CD4-positive, alpha-beta memory T cell (primary cell): ENCODE measurements at places on chromosomes 7 and 10. TPM values are rescaled to one million over a fixed set of nuclear protein-coding genes. Genes with fewer than 3 reads are reported as not detected.

Gene PAPSS2
- total RNA-seq: 0.42 TPM

Gene BRAT1
- 41.4 TPM for total RNA-seq

Gene AGFG2
- total RNA-seq: 56.6 TPM

Gene KCNH2
- total RNA-seq: 2.6 TPM

Gene SLC18A3
- total RNA-seq: not detected

Gene GCK
- total RNA-seq: 0.33 TPM

Gene AKR1E2
- 9.2 TPM for total RNA-seq

Gene SPDYE2B
- not detected for total RNA-seq

Gene C10orf71
- total RNA-seq: not detected

Gene FAM24B
- 10.8 TPM for total RNA-seq

Gene GNAT3
- not detected for total RNA-seq

Gene LMBR1
- total RNA-seq: 97.4 TPM

Gene ANXA8
- total RNA-seq: not detected

Gene PNLIPRP2
- total RNA-seq: not detected

Gene ZNF365
- total RNA-seq: 4.9 TPM

Gene DNA2
- 5.4 TPM for total RNA-seq

Gene PLCE1
- total RNA-seq: not detected

Gene FASTK
- total RNA-seq: 123 TPM

Gene FAM25C
- total RNA-seq: not detected

Gene GPR15LG
- not detected for total RNA-seq

Gene ASZ1
- not detected for total RNA-seq

Gene SPACDR
- 5.7 TPM for total RNA-seq

Gene PCDH15
- not detected for total RNA-seq

Gene TFEC
- total RNA-seq: 1.2 TPM

Gene TRA2A
- 143 TPM for total RNA-seq

Gene DPP6
- total RNA-seq: not detected

Gene HOXA7
- not detected for total RNA-seq

Gene EIF3B
- total RNA-seq: 126 TPM

Gene CLRN3
- not detected for total RNA-seq

Gene IDI2
- not detected for total RNA-seq

Gene SH2B2
- 1.2 TPM for total RNA-seq

Gene CCDC146
- total RNA-seq: 16.0 TPM

Gene SPDYE9
- total RNA-seq: not detected

Gene NEURL1
- 0.83 TPM for total RNA-seq

Gene SNX10
- total RNA-seq: 8.4 TPM

Gene SDK1
- 0.06 TPM for total RNA-seq

Gene TMEM72
- total RNA-seq: not detected

Gene ZNF655
- 137 TPM for total RNA-seq

Gene HABP2
- not detected for total RNA-seq

Gene TMEM26
- not detected for total RNA-seq

Gene UNCX
- not detected for total RNA-seq

Gene SCART1
- 11.2 TPM for total RNA-seq

Gene RFC2
- 15.7 TPM for total RNA-seq

Gene CAV2
- 0.19 TPM for total RNA-seq

Gene EBF3
- total RNA-seq: not detected

Gene TOMM7
- total RNA-seq: 701 TPM

Gene DNAAF5
- 19.4 TPM for total RNA-seq

Gene FKBP6
- not detected for total RNA-seq

Gene MYO3A
- not detected for total RNA-seq

Gene GNG11
- total RNA-seq: not detected

Gene UNC5B
- not detected for total RNA-seq

Gene RBP3
- not detected for total RNA-seq

Gene LRRD1
- not detected for total RNA-seq

Gene CROT
- total RNA-seq: 19.0 TPM

Gene TMEM176A
- total RNA-seq: 2.6 TPM

Gene AQP1
- not detected for total RNA-seq

Gene ALOX5
- 3.3 TPM for total RNA-seq

Gene CDK14
- 0.47 TPM for total RNA-seq
